Small intestine (tissue), 16 donors: ENCODE measurements at places on chromosomes 13 and 19. TPM values are rescaled to one million over a fixed set of nuclear protein-coding genes. Genes with fewer than 3 reads are reported as not detected.

- no peak for DNase-seq
Measured at GRCh38 chr13:74709226-74709625, 575.0 kb upstream of the KLF12 start.

SIAH3 gene
- 0.01 TPM for polyA plus RNA-seq

- DNase-seq, result no peak
Measured at GRCh38 chr19:49896863-49897621, at the start of gene IL4I1. TSS of gene IL4I1 (minus strand) at chr19:49896887. CDS start at chr19:49896160, 727 bp downstream.

FOSB gene
- 82.1 TPM for polyA plus RNA-seq

DNA sequence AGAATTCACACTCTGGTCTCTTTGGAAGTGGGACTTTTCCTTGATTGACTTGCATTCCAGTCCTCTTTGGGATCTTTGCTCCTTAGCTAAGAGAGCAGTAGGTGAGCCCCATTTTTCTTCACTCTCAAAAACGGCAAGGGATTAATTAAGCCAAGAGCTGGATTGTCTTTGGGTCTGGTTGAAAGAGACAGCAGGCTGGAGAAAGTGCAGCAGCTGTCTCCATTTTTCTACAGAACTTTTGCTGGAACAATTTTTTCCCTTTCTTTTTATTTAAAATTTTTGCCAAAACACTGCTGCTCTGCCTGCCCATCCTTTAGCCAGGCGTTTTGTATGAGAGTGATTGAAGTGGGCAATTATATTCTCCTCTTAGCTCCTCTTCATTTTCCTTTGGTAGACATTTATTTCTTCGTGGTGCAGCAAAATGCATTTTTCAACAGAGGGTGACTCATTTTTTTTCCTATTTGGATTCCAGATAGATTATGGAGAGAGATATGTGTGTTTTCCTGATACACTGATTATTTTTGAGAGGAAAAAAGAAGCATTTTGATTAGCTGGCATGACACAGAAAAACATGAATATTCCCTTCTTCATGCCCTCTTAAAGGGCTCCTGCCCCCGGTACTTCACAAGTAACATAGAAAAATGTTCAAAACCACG lies 371.2 kb upstream of the NBEA start:
- no peak for DNase-seq

DNA sequence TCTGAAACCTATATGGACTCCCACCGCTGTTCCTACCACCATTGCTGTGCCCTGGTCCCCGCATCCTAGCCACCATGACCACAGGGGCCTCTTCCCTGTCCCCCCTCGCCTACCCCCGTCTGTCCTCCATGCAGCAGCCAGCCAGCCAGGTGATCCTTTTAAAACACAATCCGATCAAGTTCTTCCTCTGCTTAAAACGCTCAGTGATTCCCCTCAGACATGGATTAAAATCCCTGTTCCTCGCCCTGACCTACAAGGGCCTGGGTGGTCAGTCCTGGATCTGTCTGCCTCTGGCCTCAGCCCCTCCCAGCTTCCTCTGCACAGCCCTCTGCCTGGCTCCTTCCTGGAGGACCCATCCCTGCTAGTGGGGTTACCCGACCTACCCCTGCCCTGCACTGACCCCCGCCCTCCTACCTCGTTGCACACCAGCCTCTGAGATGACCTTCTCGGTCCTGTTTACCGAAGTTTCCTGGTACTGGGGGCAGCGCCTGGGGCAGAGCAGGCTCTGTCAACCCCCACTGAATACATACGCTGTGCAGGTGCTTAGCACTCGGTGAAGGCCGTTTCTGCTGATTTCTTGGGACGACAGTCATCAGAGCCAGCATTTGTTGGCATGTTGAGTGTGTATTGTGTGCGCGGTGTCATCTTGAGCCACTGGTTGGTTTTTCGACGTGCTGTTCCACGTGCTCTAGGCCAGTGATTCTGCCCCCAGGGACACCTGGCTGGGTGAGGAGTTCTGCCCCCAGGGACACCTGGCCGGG lies 14.7 kb upstream of the LENG8 start:
- no peak for DNase-seq

DNA sequence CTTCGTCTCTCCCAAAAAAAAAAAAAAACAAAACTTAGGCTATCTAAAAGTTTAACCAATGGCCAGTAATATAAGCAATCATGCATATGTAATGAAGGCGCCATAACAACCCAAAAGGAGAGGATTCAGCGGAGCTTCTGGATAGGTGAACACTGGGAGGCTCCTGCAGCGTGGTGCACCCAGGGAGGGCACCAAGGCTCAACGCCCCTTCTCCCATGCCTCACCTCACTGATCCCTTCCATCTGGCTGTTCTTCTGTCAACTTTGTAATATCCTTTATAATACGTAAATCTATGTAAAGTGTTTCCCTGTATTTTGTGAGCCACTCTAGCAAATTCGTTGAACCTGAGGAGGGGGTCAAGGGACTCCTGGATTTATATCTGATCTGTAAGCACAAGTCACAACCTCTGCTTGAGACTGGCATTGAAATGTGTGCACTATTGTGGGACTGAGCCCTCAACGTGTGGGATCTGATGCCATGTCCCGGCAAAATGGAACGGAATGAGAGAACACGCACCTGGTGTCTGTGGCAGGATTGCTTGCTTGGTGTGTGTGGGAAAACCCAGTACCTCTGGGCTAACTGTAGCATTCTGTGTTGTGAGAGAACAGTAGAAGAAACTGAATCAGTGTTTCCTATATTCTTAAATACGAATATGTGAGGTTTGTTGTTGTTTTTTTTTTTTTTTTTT lies 521 bp upstream of the ZNF665 start:
- peak; percentile 1 for DNase-seq
